ENCODE measurements at places on chromosomes 1 and 21.
A peak's percentile ranks its signal among the peaks of the same experiment; 100 is the strongest.

GRCh38 chr21:38354746-38355145 is 98.0 kb downstream of the KCNJ15 start:
- no peak for DNase-seq

DNA sequence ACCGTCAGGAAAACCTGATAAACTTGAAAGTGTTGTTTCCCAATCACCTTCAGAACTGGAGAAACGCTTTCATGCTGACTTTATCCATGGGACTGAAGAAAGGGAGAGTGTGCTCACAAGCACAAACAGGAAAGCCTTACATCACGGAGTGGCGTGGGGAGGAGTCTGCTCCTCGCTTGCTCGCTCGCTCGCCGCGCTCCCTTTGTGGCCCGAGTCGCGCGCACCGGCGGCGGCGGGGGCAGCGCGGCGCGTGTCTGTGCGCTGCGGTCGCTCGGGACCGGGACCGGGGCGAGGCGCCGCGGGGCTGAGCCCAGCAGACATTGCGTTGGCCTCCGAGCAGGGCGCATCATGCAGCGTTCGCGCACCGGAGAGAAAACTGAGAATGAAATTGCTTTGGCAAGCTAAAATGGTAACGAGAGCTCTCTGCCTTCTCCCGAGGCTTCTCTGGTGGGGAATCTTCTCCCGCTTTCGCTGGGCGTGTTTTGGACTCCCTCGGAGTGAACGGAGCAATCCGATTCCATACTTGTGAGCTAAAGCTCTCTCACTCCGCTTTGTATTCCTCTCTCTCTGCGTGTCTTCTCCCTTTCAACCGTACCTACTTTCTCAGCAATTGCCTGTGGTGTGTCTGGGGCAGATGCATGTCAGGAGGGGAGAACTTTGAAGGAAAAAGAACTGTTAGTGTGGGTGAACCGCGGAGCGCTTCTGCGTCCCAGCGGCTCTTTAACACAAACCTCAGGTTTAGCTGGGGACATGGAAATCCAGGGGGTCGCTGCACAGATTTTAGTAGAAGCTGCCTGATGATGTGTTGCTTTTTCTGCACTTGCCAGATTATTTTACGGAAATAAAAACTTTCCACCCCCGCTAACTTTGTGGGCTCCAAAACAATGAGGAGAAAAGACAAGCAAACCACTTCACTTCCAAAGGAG is at the start of gene RGL1:
Gene RGL1 (plus strand): TSS at position 205 of the 926 bp plus-strand sequence. CDS start 178 bp downstream, at position 383.
- peak; percentile 66 for DNase-seq

- no peak for DNase-seq
Observed at GRCh38 chr1:167713330-167714081, 8.3 kb upstream of the MPZL1 start.

DNA sequence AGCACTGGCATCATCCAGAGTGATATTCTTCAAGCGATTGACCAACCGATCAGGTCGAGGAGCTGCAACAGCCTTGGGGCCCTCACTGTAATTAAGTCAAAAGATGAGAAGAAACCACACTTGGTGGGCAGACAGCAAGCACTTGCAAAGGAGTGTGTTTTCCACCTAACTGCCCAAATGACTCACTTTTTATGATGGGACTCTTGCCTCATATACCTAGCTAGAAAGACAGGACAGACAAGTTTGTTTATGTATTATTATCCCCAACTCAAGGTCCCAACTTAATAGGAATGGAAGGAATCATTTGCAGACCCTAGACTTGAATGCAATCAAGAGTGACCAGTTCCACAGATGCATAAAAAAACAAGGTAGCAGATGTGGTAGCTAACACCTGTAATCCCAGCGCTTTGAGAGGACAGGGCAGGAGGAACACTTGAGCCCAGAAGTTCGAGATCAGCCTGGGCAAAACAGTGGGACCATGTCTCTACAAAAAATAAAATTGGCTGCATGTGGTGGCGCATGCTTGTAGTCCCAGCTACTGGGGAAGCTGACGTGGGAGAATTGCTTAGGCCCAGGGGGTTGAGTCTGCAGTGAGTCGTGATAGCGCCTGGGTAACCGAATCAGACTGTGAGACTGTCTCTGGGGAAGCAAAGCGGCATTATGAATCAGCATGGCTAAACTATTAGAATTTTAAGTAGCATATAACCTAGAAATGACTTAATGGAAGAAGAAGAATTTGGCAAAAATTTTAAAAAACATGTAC is 2.3 kb upstream of the NRAS start:
- DNase-seq: peak; percentile 44
